Immature natural killer cell (primary cell): ENCODE measurements at places on chromosomes 12 and 14. TPM values are rescaled to one million over a fixed set of nuclear protein-coding genes. Genes with fewer than 3 reads are reported as not detected.

Gene TMED10
- 442 TPM for polyA plus RNA-seq

Gene SYT1
- polyA plus RNA-seq, result not detected

Gene LBHD2
- polyA plus RNA-seq, result not detected

Gene XPOT
- polyA plus RNA-seq, result 20.1 TPM

Gene ASB2
- 2.7 TPM for polyA plus RNA-seq

Gene DPPA3
- not detected for polyA plus RNA-seq

Gene PTPRB
- polyA plus RNA-seq, result 1.2 TPM

Gene CCDC38
- not detected for polyA plus RNA-seq

Gene GPR135
- polyA plus RNA-seq, result 0.58 TPM

Gene PDZRN4
- polyA plus RNA-seq, result not detected

Gene SLC35F4
- polyA plus RNA-seq, result not detected

Gene OVCH1
- not detected for polyA plus RNA-seq

Gene KRT71
- polyA plus RNA-seq, result not detected

Gene TAS2R8
- not detected for polyA plus RNA-seq

Gene CLEC4D
- polyA plus RNA-seq, result not detected

Gene POTEG
- not detected for polyA plus RNA-seq

Gene PDE3A
- polyA plus RNA-seq, result 0.08 TPM
